ENCODE measurements at places on chromosomes 6 and 20. TPM values are rescaled to one million over a fixed set of nuclear protein-coding genes. Genes with fewer than 3 reads are reported as not detected.

The SLC22A16 gene
- not detected for total RNA-seq

The RIPOR3 gene
- total RNA-seq = 0.53 TPM

The ECT2L gene
- 0.13 TPM for total RNA-seq

The LPIN3 gene
- total RNA-seq = 10.0 TPM

The ELOVL4 gene
- 6.1 TPM for total RNA-seq

The APCDD1L gene
- not detected for total RNA-seq

The RIPOR2 gene
- not detected for total RNA-seq

The OR14J1 gene
- total RNA-seq = not detected

The ZNF318 gene
- total RNA-seq = 2.1 TPM

The MRPS10 gene
- 71.6 TPM for total RNA-seq

The VTA1 gene
- total RNA-seq = 37.1 TPM

The MYT1 gene
- total RNA-seq = not detected

The HCK gene
- 0.13 TPM for total RNA-seq

The PSORS1C2 gene
- total RNA-seq = not detected

The LY6G5B gene
- 2.3 TPM for total RNA-seq

The PDCD2 gene
- 40.1 TPM for total RNA-seq

The NCOA7 gene
- total RNA-seq = 39.0 TPM

The TTK gene
- total RNA-seq = 0.26 TPM

The MACROD2 gene
- 1.6 TPM for total RNA-seq

The PLEKHG1 gene
- 10.5 TPM for total RNA-seq

The ZFP57 gene
- 0.90 TPM for total RNA-seq
